ENCODE measurements at places on chromosomes 12 and 14. TPM values are rescaled to one million over a fixed set of nuclear protein-coding genes. Genes with fewer than 3 reads are reported as not detected.

DNA sequence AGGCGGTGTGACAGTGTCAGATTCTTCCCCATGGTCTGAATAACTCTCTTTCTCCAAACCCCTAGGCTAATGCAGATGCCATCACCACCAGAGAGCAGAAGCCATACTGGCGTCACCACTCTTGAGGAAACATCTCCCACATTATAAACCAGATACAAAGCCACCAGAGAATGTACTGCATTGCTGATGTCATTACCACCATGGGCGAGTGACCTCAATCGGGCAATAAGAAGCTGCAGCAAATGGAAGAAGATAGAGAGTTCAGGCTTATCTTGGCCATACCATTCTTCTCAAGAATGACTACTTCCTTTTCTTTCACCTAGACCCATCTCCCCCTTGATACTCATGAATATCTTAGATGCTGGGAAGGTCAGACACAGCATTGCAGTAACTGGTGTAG lies 1157.2 kb downstream of the TMEM121 start:
- no peak for DNase-seq

DNA sequence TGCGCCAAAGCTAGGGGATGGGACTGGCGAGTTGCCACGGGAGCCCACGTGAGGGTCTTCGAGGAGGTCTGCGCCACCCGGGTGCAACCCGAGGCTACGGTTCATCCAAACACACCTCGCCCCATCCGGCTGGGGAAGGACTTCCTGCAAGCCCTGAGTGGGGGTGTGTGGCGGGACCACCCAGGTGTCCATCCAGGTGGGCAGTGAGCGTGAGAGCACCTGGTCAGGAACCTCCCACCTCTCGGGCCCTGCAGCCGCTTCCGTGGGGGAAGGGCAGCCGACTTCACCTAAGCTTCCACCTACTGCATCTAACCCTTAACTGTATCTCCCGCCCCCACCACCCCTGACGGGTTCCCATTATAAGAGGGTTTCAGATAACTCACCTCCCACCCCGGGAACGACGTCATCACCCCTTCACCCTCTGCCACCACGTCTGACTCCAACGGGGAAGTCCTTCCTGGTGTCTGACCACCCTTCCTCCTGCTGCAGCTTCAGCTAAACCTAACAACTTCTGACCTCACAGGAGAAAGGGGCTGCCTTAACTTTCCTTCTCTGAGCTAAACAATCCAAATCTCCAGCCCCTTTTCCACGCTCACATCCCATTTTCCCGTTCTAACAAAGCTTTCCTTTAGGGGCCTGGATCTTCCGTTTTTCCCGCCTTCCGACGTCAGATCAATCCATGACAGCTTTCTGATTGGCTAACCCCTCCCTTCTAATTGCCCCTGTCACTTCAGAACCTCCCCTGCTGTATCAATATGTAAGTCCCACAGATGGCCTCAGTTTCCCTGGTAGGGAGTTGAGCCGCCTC lies 27.4 kb upstream of the SMUG1 start:
- no peak for DNase-seq

GRCh38 chr12:106194351-106194750 lies 53.5 kb downstream of the CKAP4 start:
- no peak for DNase-seq

DNA sequence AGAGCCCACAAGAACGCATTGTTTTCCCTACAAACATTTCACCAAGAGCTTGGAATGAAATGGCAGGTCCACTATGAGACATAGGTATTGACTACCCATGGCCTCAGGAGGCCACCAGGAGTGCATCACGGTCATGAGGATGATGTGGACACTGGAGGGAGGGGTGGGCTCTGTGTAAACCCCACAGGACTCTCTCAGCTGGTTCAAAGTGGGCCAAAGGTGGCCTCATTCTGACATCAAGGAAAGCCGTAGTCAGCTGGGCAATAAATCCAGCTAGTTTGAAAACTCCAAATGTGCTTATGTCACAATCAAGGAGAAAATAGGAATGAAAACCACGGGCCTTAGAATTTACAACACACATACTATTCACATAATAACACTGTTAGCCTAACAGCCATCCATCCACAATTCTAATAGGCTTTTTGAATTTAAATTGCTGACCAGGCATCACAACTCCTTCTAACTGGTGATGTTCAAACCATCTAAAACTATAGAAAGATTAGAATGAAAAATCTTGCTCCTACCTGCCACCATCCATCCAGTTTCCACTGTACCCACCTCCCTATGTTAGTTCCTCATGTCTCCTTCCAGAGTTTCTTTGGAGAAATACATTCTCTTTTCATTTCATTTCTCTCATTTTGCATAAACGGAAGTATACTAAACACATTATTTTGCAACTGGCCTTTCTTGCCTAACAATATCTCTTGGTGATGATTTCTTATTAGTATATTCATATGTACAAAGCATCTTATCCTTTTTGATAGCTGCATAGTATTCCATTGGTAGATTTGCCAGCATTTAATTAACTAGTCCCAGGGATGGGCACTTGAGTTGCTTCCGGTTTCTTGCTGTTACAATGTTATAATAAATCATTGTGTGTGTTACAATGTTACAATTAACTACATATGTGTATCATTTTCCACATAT lies 21.5 kb downstream of the CMKLR1 start:
- DNase-seq: no peak

Gene TAS2R14
- polyA plus RNA-seq: 3.0 TPM

Gene KLRK1
- polyA plus RNA-seq: not detected

- no peak for DNase-seq
Observed at GRCh38 chr14:81772381-81772780, 238.7 kb upstream of the SEL1L start.

- DNase-seq: peak; percentile 78
Observed at GRCh38 chr12:5442251-5443006, 10.5 kb downstream of the NTF3 start.

- peak; percentile 46 for DNase-seq
Observed at GRCh38 chr12:26122061-26122680, 2.7 kb downstream of the BHLHE41 start.

- peak; percentile 97 for DNase-seq
Observed at GRCh38 chr14:74275241-74275841, 27.4 kb downstream of the ABCD4 start.

Data from GM23248 (cell line).